ENCODE measurements at places on chromosomes 5 and 9.
A peak's percentile ranks its signal among the peaks of the same experiment; 100 is the strongest.

DNA sequence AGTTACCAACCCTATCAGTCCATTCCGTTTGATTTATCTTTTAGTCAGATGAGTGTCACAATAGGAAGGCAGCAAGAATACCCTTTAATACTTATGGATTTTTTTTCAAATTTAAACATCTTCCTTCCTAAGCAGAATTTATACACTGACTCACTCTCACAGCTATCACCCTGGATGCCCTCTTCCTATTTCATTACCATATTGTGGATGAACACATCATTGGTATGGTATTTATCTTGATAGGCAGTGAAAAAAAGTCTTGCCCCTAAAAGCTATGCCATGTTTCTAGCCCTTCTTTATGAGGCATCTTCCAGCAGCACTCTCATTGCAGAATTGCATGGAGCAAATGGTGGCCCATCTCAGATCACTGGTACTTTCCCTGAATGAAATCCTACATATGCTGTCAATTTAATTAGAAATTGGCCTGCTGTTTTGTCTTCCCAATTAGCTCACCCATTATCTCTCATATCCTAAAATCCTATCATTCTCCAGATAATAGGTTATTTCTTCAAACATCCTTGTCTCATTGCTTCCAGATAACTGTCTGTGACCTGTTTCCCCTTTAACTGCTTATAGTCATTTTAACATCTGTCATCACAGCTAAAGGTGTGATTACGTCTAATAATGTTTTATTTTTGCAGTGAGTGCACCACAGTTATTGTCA is 433.5 kb upstream of the POU5F2 start:
- peak; percentile 4 for DNase-seq

DNA sequence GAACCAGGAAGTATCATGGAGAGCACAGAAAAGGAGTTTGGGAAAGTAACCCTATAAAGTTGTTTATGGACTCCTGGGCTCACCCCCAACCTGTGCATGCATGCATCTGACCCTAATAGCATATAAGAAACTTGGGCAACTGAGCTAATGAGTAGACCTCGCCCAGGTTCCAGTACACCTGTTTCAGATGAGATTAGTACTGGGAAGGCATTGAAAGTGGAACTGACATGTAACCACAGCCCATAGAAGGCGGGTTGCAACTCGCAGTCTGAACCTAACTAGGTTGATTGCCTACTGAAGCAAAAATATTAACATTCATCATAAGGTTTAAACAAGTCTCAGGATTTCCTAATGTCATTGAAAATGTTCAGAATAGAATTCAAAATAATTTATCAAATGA is 87.0 kb downstream of the WNK2 start:
- DNase-seq = no peak

DNA sequence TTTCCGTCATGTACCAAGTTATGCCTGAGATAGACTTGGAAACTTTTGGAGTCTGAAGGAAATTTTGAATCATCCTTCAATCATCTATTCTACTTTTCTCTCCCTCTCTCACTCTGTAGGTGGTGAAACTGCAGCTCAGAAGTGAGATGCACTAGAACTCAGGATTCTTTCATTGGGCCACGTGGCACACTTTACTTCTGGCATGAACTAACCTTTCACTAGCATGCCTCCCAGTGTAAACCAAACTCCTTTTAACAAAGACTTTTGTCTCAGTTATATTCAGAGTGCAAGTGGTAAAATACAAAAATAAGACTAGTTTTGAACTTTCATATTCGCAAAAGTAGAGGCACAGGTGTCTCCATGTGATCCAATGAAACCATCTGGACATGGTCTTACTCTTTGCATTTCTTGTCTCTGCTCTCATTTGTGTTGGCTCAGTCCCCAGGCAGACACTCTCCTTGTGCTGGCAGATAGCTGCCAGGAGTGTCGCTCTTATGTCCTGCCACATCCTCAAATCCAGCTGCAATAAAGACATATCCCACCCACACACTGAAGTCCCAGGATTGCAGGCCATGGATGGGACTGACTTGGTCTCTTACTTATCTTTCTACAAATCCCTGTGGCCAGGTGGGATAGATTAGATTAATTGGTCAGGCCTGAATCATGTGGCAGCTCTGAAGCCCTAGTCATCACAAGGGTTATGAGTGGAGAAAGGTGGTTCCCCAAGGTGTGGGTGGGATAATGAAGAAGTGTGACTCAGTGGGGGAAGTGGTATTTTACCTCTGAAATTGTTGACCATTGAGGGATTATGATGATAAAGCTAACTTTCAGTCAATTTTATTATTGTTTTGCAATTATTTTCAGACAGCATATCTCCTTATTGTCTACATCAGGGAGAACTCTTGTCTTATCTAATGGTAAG is 267.5 kb downstream of the GABRB2 start:
- no peak for DNase-seq

DNA sequence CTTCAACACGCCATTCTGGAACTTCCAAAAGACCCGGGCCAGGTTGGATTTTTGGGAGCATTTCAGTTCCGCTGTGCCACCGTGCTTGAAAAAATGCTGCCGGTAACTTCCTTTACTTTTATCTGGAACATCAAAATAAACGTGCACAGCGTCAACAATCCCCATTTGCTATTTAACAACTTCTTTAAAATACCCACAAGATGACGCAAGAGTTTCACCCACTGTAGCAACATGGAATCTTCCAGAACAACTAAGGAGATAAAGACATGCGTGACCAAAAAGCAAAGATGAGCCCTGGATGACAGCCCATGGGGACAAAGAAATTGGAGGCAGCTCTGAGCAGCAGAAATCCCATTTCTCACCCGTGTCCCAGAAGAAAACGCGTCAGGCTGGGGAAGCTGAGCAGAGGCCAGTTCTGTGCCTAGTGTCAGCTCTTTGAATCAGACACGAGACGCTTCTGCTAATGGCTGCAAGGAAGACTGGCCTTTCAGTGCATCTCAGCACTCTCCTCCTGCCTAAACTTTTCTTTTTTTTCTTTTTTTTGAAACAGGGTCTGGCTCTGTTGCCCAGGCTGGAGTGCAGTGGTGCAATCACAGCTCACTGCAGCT is 61.3 kb downstream of the SECISBP2 start:
- no peak for DNase-seq
